Activated T-helper 1 cell treated with anti-CD3 and anti-CD28 coated beads, Interleukin-12 subunit alpha, Interleukin-12 subunit beta, Interleukin-2, Interleukin-4 antibody, amounts not matched to agents 30 ng/mL and 10 ng/mL and 1 ng/mL, durations not matched to agents 14 hours and 24 hours and 36 hours (primary cell): ENCODE measurements at places on chromosomes 1 and 21.

GRCh38 chr1:240134596-240134995 is 42.9 kb downstream of the FMN2 start:
- no peak for DNase-seq
- H3K27me3 ChIP-seq: no peaks in the 10 kb centered on the region
- H3K36me3 ChIP-seq: no peaks in the 10 kb centered on the region
- no peaks in the 10 kb centered on the region for H3K4me1 ChIP-seq
- H3K27ac ChIP-seq: no peak overlapping the region

GRCh38 chr1:184745929-184746638 is 8.6 kb downstream of the EDEM3 start:
- DNase-seq: no peak
- H3K36me3 ChIP-seq: peaks cover 17% of the 10 kb centered on the region
- H3K27ac ChIP-seq: no peak overlapping the region
- H3K27me3 ChIP-seq: no peaks in the 10 kb centered on the region
- no peak overlapping the region for H3K4me3 ChIP-seq

DNA sequence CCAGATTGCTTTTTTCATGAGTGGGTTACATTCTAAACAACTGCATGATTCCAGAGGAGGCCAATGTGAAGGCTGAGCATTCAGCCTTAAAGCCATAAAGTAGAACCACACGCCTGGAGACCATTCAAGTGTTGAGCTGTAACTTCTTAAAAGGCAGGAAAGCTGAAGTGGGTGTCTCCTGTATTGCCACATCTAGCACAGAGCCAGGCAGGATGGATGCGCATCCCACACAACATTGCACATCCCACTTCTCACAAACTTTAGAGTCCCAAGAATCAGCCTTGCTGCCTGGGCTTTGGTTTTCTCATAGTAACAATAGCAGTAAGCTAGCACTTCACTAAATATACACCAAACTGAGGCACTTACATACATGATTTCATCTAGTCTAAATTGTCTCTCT is 151.7 kb downstream of the DAB1 start:
- no peak overlapping the region for H3K4me3 ChIP-seq
- no peaks in the 10 kb centered on the region for H3K4me1 ChIP-seq
- no peaks in the 10 kb centered on the region for H3K36me3 ChIP-seq
- H3K27me3 ChIP-seq: no peaks in the 10 kb centered on the region
- no peak for DNase-seq

DNA sequence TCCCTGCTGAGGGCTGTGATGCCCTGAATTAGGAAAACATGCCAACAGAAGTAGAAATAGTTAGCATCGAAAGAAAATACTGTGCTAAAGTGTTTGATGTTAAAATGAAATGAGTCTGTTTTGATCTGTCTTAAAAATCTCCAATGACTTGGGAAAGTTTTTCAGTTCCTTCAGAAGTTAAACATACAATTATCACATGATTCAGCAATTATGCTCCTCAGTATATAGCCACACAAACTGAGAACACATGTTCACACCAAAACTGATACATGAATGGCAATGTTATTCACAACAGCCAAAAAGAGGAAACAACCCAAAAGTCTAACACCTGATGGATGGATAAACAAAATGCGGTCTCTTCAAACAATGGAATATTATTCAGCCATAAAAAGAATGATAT is 130.6 kb downstream of the PTPN14 start:
- no peaks in the 10 kb centered on the region for H3K27me3 ChIP-seq
- DNase-seq: no peak
- no peak overlapping the region for H3K27ac ChIP-seq
- H3K36me3 ChIP-seq: peaks cover 2% of the 10 kb centered on the region
- H3K4me3 ChIP-seq: no peak overlapping the region

GRCh38 chr1:233361876-233362275 is 34.4 kb downstream of the MAP3K21 start:
- H3K4me3 ChIP-seq: no peak overlapping the region
- H3K27me3 ChIP-seq: peaks cover 3% of the 10 kb centered on the region
- H3K36me3 ChIP-seq: no peaks in the 10 kb centered on the region
- H3K27ac ChIP-seq: no peak overlapping the region
- peaks cover 11% of the 10 kb centered on the region for H3K4me1 ChIP-seq
- no peak for DNase-seq

DNA sequence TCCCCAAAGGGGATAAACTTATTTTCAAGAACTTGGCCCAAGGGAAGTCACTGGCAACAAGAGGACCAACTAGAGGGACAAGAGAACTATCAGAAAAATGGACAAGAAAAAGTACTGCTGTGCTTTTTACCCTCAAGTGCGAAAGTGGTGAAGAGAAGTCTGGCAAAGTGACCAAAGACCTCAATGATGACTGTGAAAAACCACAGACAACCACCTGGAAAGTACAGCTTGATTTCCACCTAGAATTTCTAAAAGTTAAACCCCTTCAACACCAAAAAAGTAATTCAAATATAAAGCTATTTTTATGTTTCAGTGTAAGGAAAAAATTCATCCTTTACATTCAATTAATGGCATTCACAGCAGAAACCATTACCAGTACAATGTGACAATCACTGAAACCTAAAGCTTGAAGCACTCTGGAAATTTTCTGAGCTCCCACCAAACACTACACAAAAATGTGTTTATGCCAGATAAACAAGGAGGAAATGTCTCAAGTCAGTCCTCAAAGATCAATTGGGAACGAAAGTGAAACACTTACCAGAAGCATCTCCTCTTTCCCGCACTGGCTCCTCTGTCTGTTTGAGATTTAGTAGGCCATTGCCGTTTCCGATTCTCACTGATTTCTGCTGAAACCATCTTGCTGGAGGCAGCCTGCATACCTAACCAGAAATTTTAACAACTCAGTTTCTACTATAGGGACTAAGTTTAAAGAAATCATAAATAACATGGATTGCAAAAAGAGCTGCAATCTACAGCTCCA is 8.3 kb downstream of the SDE2 start:
- peak overlapping the region; percentile 47 for H3K4me3 ChIP-seq
- peaks cover 45% of the 10 kb centered on the region for H3K4me1 ChIP-seq
- no peaks in the 10 kb centered on the region for H3K27me3 ChIP-seq
- peaks cover 53% of the 10 kb centered on the region for H3K36me3 ChIP-seq
- no peak for DNase-seq

GRCh38 chr1:211654838-211655787 is 20.3 kb downstream of the NEK2 start:
- peak; percentile 63 for DNase-seq
- no peak overlapping the region for H3K4me3 ChIP-seq
- peaks cover 6% of the 10 kb centered on the region for H3K4me1 ChIP-seq
- H3K27me3 ChIP-seq: peaks cover 3% of the 10 kb centered on the region

DNA sequence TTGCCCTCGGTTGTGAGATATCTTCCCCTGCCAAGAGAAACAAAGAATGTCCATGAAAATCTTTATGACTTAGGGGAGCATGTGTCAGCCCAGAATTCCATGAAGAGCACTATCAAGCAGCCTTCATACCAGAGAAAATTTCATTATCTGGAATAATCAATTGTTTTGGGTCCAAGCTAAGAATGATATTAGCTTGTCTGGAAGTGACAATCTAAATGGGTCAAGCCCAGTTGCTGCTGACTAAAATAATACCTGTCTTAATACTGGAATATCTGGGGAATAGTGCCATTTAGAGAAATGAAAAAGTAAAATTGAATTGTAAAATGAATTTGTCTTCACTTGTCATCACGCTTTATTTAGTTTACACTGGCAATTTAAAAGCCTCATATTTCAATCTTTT is 407.4 kb downstream of the PLA2G4A start:
- DNase-seq: no peak
- no peaks in the 10 kb centered on the region for H3K27me3 ChIP-seq
- no peak overlapping the region for H3K4me3 ChIP-seq
- H3K36me3 ChIP-seq: no peaks in the 10 kb centered on the region

- H3K4me3 ChIP-seq: no peak overlapping the region
- H3K27me3 ChIP-seq: no peaks in the 10 kb centered on the region
- peaks cover 31% of the 10 kb centered on the region for H3K36me3 ChIP-seq
- DNase-seq: no peak
Measured at GRCh38 chr21:44850905-44851657, 22.4 kb downstream of the PTTG1IP start.

DNA sequence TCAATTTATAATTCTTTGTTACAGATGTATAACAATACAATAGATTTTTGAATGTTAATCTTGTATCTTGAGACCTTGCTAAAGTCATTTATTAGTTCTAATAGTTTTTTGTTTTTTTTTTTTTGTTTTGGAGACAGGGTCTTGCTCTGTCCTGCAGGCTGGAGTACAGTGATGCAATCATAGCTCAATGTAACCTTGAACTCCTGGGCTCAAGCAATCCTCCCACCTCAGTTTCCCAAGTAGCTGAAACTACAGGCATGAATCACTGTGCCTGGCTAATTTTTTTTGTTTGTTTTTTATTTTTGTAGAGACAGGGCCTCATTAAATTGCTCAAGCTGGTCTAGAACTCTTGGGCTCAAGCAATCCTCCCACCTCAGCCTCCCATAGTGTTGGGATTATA is 26.2 kb upstream of the DIPK1A start:
- DNase-seq: no peak
- H3K4me1 ChIP-seq: peaks cover 58% of the 10 kb centered on the region
- H3K27me3 ChIP-seq: no peaks in the 10 kb centered on the region
- H3K4me3 ChIP-seq: no peak overlapping the region

DNA sequence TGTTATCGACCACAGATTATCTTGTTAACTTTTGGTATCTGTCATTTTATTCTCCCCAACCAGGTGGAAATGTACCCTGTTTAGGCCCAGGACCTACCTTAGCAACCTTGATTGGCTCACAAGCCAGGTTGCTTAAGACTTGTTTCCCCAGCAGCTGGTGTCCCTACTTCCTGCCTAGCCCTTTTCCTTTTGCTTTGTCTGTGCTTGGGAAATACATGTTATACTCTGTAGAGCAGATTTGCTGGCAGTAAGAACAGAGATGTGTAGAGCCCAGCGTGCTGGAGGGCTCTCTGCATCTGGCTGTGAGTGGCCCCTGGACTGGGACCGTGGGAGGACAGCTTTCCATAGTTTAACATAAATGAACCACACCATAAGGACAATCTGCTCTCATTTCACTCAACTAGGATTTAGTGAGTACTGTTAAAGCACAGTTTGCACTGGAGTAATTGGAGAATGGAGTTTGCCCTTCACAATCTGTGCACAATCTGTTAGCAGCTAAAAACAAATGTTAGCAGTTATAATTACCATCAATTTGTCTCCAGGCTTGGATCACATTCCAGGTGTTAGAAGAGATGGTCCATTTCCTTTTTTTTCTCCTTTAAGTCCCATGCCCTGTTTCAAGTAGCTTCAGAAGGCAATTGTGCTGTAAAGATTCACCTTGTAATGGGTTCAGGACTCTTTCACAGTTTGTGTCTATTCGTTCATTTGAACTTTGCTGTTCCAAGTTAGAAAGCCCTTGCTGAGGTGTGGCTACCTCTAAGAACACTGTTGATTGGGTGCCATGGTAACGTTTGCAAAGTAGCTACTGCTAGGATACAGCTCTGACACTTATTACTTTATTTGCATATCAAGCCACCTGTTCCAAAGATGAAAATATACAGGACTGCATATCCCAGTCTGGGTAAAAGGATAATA is at the start of gene APOBEC4:
TSS of gene APOBEC4 (minus strand) at position 770 of the 915 bp plus-strand sequence. CDS start 4,535 bp downstream, outside the sequence.
- peak within 1 kb of the TSS; percentile 94 for H3K27ac ChIP-seq
- peaks cover 3% of the 10 kb centered on the region for H3K36me3 ChIP-seq
- DNase-seq: no peak
- H3K4me1 ChIP-seq: peaks cover 48% of the 10 kb centered on the region
- H3K4me3 ChIP-seq: peak within 1 kb of the TSS; percentile 51
- no peaks in the 10 kb centered on the region for H3K27me3 ChIP-seq

DNA sequence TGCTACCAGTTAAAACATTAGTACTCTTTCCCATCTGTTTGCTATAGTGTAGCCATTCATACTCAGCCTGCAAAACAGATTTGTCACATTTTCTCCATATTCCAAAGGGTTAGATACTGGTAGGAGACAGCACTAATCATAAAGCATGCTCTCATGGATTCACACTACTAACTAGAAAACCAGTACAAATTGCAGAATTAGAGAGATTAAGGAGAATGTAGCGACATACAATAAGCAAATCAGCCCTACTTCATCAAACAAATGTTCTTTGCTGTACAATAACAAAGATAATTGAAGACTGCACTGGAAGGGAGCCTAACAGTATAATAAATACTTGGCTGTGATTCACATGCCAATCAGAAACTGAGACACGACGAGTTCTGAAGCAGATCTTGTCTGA is 368.0 kb upstream of the PRMT6 start:
- H3K27me3 ChIP-seq: peaks cover 1% of the 10 kb centered on the region
- DNase-seq: no peak
- H3K4me3 ChIP-seq: no peak overlapping the region
- no peaks in the 10 kb centered on the region for H3K36me3 ChIP-seq

DNA sequence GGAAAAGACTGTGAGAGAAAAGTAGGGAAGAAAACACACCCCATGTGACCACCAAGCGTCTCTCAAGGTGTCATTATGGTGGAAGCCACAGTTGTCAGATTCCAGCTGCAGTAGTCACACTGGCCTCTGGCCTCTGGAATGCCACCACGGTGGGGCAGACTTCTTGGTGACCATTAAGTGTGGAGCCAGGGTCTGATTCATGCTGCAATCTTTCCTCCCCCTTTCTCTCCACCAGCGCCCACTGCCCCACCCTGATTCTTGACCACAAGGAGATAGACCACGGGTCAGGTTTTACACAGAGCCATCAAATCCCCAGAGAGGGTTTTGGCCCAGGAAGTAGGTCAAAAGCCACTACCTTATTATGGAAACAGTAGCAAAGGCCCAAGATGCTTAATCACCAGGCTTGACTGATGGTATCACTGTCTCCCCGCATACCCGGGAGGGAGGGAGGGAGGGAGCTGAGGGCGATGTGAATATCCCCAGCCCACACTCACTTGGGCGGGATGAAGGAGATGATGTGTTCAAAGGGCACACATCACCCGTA is 52.7 kb upstream of the GRHL3 start:
- no peak for DNase-seq
- H3K4me1 ChIP-seq: no peaks in the 10 kb centered on the region
- H3K36me3 ChIP-seq: no peaks in the 10 kb centered on the region
- H3K27ac ChIP-seq: no peak overlapping the region

DNA sequence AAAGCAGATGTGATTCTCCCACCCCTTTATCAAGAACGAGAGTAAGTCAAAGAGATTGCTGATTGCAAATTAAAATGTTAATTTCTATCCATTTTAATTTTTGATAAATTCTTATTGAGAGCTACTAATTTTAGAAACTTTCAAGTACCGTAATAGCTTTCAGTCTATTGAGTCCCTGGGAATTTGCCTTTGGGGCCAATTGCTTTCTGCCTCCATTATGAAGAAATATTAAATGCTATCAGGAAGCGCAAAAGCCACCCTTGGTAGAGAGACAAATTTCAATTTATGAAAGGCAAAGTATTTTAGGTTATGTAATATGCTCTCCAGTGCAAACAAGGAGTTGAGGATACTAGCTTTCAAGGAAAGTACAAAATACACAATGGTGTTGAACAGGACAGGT is 332.2 kb downstream of the RGS7 start:
- no peak overlapping the region for H3K4me3 ChIP-seq
- no peak for DNase-seq
- no peak overlapping the region for H3K27ac ChIP-seq
- no peaks in the 10 kb centered on the region for H3K27me3 ChIP-seq
- no peaks in the 10 kb centered on the region for H3K4me1 ChIP-seq
- no peaks in the 10 kb centered on the region for H3K36me3 ChIP-seq

- DNase-seq: no peak
- no peak overlapping the region for H3K4me3 ChIP-seq
- no peak overlapping the region for H3K27ac ChIP-seq
- H3K27me3 ChIP-seq: no peaks in the 10 kb centered on the region
Measured at GRCh38 chr21:45802425-45802824, 158.9 kb downstream of the PCBP3 start.

GRCh38 chr1:81799939-81800694 is 617 bp upstream of the ADGRL2 start:
- DNase-seq: no peak
- H3K4me1 ChIP-seq: no peaks in the 10 kb centered on the region
- H3K27ac ChIP-seq: no peak overlapping the region
- peak overlapping the region; percentile 26 for H3K4me3 ChIP-seq
- no peaks in the 10 kb centered on the region for H3K36me3 ChIP-seq
